Left ventricle myocardium inferior (tissue), 1 donor: ENCODE measurements at places on chromosomes 12 and 14. TPM values are rescaled to one million over a fixed set of nuclear protein-coding genes. Genes with fewer than 3 reads are reported as not detected.

- H3K27me3 ChIP-seq: no peaks in the 10 kb centered on the region
- H3K36me3 ChIP-seq: no peaks in the 10 kb centered on the region
- no peak for DNase-seq
- no peak overlapping the region for H3K27ac ChIP-seq
- H3K4me3 ChIP-seq: no peak overlapping the region
Observed at GRCh38 chr14:42424501-42424900, 817.8 kb downstream of the LRFN5 start.

GRCh38 chr12:21370845-21371449 lies 1.8 kb upstream of the IAPP start:
- no peak for DNase-seq
- H3K27me3 ChIP-seq: no peaks in the 10 kb centered on the region
- H3K27ac ChIP-seq: no peak overlapping the region
- H3K4me3 ChIP-seq: no peak overlapping the region

DNA sequence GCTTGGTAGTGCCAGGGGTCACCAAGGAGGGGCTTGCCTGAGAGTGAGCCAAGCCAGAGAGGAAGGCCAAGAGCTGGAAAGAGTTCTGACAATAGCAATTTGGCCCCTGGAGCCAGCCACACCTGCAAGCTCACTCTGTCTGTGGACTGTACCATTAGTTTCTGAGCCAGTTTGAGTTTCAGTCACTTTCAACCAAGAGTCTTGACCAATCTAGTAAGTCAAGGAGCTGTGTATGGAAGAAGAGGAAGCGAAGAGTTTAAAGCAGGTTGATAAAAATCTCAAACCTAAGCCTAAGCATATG lies 38.5 kb downstream of the NT5DC3 start:
- no peaks in the 10 kb centered on the region for H3K36me3 ChIP-seq
- H3K4me3 ChIP-seq: no peak overlapping the region
- no peaks in the 10 kb centered on the region for H3K27me3 ChIP-seq
- peaks cover 19% of the 10 kb centered on the region for H3K4me1 ChIP-seq

TAS2R31 gene
- total RNA-seq: 0.88 TPM

EMC9 gene
- total RNA-seq: 14.5 TPM
